ENCODE measurements at places on chromosomes 1 and 21. TPM values are rescaled to one million over a fixed set of nuclear protein-coding genes. Genes with fewer than 3 reads are reported as not detected.

- DNase-seq: no peak
Measured at GRCh38 chr21:43362321-43362791, 64.6 kb downstream of the SIK1 start.

DNA sequence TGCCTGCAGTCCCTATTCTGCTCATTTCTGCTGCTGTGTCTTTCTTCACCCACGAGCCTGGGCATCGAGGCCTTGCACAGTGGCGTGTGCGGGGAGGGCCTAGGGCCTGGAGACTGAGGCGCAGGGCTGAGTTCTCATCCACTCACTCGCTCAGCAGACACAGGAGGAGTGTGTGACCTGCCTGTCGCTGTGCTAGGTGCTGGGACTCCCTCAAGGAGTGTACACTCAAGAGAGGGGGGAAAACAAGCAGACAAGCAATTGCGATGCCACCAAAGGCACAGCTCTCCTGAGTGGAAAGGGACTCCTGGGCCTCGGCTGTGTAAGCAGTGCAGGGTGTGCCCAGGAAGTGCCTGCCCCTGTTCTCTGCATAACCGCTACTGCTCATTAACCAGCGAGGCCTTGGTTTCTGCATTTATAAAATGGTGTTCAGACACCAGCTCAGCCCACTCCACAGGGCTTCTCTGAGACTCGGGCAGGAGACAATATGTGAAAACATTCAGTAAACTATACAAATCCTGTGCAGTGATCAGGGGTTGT lies 4.2 kb downstream of the RD3 start:
- DNase-seq: no peak

- DNase-seq: peak; percentile 64
Measured at GRCh38 chr1:181809991-181810545, 251.4 kb downstream of the ZNF648 start.

DNA sequence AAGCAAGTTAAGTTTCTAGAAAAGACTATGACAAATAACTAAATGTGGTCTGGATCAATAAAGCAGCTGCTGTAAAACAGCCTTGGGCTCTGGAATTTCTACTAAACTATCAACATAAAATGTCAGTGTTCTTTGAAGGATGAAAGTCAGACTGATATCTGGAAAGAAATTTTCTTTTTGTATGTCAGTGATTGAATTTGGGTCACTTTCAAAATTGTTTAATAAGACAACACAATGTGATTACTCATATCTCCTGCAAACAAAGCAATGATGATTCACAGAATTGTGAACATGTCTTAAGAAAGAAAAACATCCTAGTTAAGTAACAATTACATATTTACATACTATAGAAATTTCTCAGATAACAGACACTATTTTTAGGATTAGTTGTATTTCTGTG lies 826.4 kb downstream of the PLA2G4A start:
- no peak for DNase-seq

GRCh38 chr1:154191990-154192461 lies at the start of gene TPM3:
TSS of gene TPM3 (minus strand) at chr1:154192100. CDS start at chr1:154192018, 82 bp downstream.
- DNase-seq: no peak

DNA sequence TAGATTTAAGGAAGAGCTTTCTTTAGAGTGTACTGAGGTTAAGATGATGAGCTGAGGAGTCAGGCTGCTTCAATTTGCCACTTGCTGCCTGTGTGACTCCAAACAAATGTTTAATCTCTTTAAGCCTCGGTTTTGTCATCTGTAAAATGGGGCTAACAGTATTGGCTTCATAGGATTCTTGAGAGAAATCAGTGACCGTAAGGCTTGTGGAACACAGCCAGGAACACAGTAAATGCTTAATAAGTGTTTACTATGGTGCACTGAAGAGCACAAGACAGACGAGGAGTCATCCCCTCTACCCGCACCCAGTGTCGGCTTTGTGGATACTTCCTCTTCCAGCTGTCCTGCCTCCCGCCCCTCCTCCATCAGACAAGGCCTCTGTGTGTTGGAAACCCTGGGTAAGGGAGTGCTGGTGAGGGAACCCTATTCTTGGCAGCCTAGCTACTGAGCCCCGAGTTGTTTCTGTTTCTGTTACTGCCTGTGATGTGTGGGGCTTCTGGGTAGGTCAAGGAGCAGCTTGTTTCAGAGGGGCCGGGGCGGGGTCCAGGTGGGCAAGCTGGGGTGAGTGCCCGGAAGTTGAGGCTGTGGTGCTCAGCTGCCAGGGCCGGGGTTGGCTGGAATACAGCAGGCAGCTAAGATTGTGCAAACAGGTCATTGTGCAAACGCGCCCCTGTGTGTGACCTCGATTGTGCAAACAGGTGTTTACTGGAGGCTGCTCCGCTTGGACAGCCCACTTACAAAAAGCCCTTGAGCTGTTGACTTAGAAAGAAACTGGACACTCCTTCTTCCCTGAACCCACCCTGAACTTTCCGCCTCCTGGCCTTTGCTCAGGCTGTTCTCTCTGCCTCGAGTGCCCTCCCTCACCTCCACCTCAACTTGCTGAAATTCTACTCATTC lies 4.0 kb upstream of the CSF3R start:
- DNase-seq: no peak

The TPTE gene
- not detected for total RNA-seq

The GJB4 gene
- not detected for total RNA-seq

The PPM1J gene
- total RNA-seq: 3.6 TPM

The CD101 gene
- total RNA-seq: 1.5 TPM

The SH2D1B gene
- total RNA-seq: not detected
